Fibroblast of the aortic adventitia (primary cell): ENCODE measurements at places on chromosomes 5 and 9.

GRCh38 chr9:83622433-83622938, 457 bp upstream of the IDNK start:
- DNase-seq: no peak

DNA sequence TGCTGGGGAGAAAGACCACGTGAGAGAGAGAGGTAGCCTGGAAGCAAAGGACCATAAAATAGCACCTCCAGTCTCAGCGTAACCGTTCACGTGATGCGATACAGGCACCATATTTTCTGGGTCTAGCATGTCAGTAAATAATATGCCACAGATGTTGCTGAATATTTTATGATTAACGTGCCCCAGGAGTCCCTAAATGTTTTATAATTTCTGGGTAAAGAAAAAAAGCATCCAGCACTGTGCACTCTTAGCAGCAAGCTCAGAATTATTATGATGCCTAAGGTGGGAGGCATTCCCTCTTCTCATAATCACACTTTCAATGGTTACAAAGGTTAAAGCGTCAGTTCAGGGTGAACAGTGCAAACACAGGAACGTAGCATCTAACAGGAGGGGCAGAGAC, 121.8 kb downstream of the CAVIN4 start:
- no peak for DNase-seq

DNA sequence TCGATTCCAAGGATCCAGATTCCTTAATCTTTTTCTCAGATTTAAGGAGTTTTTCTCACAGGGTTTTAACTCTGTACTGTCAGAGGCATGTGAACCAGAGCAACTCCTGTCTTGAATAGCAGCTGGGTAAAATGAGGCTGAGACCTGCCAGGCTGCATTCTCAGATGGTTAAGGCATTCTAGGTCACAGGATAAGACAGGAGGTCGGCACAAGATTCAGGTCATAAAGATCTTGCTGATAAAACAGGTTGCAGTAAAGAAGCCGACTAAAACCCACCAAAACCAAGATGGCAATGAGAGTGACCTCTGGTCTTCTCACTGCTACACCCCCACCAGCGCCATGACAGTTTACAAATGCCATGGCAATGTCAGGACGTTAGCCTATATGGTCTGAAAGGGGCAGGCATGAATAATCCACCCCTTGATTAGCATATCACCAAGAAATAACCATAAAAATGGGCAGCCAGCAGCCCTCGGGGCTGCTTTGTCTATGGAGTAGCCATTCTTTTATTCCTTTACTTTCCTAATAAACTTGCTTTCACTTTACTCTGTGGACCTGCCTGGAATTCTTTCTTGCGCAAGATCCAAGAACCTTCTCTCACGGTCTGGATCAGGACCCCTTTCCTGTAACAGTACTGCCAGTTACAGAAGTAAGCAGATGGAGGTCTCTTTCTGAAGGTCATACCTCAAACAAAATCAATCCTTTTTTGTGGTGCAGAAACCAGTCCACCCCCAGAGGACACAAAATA, 87.1 kb downstream of the SLC38A9 start:
- no peak for DNase-seq

DNA sequence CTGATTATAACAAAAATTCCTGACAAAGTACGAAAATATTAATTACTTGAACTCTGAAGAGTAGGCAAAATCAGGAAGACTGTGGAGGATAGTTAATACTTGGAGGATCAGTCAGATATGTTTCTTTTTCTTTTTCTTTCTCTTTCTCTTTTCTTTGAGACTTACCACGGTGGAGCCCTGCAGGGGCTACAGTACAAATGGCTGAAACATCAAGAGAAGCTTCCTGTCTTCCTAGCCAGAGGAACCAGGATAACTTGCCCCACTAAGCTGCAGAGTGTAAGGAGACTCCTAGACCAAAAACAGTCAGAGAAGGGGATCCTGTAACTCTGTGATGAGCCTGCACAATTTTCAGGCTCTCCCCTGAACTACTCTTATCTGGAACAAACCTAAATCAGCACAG, 324.6 kb upstream of the TYRP1 start:
- DNase-seq: no peak

GRCh38 chr9:36640771-36641381, 68.2 kb downstream of the MELK start:
- DNase-seq: no peak

- DNase-seq: no peak
These were observed 323.5 kb downstream of the IRX2 start for GRCh38 chr5:2427983-2428382.

DNA sequence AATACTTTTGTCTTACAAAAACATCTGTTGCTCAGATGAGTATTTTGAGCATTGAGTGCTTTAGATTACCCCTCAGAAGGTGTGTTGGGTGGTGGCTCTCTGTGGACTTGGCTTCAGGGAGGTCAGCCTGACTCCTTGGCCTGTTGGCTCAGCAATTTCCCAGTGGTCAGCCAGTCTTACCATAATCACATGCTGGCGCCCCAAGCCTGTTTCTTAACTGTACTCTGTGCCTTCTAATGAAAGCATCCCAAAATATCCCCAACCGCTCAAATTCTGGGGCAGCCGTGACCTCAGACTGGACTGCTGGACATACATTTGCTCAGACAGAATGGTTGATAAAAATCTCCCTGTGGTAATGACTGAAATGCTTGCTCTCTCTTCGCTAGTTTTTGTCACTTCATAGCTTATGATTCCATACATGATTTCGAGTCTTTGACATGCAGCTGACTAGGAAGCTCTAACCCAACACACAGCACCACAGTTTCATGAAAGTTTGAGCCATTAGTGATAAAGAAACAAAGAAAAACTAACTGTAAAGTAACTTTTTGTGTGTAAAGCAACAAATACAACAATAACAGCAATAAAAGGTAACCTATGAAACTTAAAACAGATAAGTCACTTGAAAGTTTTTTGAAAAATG, 562.2 kb upstream of the MEF2C start:
- no peak for DNase-seq

- DNase-seq: no peak
These were observed 66.1 kb downstream of the PAPPA start for GRCh38 chr9:116219686-116220085.

- DNase-seq: no peak
These were observed 69.6 kb upstream of the LRRTM2 start for GRCh38 chr5:138944527-138945322.

DNA sequence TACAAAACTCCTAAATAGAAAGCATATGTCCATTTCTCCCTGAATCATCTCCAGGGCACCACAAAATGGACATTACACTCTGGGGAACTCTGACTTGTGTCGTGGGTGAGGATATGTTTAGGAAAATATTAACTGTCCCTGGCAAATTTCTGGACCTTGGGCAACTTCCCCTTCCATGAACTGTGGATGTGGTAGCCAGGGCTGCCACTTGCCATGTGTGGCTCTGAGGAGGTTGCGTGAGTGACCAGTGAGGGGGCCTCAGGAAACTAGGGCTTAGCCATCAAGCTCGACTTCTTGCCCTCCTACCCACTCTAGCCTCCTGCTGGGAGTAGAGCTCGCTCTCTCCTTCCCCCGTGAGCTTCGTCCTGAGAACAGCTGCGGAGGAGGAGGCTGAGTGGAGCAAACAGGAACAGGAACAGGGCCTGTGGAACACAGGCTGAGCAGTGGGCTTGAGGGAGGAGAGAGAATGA, 13.8 kb upstream of the STC2 start:
- no peak for DNase-seq

- no peak for DNase-seq
These were observed 62.7 kb downstream of the CAVIN4 start for GRCh38 chr9:100640447-100641050.

GRCh38 chr5:120528609-120529008, 64.5 kb downstream of the PRR16 start:
- DNase-seq: no peak

DNA sequence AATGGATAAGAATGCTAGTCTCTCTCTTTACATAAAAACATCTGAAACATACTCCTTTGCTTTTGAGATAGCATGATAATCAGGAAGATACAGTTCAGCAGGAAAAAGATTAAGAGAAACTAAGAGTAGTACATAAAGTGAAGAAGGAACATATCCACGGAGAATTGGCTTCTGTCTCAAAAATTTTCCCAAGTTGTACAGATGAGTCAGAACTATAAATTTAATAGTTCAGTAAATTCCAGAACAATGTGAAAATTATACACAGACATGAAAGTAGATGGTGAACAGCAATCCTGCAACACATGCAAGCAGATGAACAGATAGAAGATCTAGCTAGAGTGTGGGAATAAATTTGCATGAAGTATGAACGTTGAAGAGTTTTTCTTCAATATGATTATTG, 691.4 kb upstream of the RIOK2 start:
- no peak for DNase-seq

DNA sequence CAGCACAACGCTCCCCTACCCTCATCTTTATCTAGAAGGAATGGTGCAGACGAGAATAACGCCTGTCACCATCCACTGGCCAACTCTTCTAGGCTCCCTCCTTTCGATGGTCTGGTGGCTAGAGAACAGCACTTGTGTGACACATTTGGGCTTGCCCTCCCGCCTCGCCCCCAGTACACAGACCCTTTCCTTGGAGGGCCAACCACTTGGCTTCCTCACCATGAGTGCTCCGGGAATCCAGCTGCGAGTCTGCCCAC, 1.4 kb downstream of the GNAQ start:
- DNase-seq: no peak

DNA sequence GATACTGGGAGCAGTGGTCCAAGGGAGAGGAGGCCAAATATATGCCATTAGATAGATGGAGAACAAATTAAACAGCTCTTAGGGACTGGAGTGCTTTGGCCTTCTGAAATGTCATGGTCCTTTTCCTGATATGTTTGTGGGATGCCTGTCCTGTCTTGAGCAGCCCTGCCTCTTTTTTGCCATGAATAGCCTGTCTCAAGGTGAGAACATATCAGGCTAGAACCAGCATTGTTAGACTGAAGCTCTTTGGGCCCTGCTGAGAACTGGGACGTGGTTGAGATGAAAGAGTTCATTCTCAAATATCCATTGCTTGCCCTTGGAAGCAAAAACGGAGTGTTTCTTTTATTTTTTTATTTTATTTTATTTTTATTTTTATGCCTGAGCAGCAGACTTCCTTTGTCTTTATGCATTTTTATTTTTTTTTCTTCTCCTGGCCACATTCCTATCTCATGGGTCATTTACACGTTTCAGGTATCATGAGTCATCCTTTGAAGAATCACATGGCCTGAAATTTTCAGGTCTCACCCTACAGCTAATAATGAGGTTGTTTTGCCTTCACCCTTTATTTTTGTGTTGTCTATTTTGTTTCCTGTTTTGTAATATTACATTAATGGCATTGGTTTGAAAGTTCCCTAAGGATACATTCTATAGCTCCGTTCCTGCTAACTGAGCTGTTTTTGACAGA, 371.4 kb downstream of the PSAT1 start:
- DNase-seq: no peak

DNA sequence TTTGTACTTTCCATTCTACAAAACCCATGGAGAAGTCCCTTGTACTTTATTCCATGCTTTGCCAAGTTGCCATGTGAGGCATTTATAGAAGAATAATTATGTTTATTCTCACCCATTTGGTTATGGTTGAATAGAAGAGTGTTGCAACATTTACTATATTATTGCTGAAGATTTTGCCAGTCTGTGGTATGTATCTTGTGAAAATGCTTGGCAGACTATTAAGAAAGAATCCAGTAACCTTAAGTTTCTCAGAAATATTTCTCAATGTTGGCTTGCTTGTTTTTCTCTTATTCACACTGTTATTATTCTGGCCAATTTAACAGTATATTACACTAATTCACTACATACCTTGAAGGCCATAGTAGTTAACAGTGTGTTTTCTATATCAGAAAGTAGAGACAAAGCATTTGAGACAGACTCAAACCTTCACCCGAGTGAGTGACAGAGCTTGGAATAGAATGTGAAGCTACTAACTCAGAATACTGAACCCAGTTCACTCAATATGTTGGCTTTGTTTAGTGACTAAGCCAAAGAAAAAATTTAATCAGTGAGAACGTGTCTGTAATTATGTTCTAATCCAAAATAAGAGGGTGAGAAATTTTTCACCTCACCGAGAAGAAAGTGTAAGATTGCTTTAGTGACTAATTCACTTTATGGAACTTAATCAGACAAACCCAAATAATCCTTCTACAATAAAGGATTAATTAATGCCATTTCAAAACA, 184.4 kb downstream of the CWC27 start:
- peak; percentile 31 for DNase-seq
